Esophagus squamous epithelium (tissue), 5 donors: ENCODE measurements at places on chromosomes 4 and X.

DNA sequence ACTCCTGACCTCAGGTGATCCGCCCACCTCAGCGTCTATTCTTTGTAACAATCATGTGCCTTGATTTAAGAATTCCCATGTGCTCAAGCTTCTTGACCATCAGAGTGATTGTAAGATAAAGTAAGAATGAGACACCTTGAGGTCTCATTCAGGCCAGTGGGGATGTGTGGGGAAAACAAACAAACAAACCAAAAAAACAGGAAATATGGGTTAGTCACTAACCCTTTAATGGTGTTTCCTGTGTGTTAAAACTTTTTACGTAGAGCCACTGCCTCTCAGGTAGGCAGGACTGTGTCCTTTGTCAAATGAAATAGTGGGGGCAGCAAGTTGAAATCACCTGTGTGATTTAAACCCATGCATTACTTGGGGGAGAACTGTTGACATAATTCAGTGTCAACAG lies 91.5 kb upstream of the DHRSX start:
- no peak for DNase-seq

DNA sequence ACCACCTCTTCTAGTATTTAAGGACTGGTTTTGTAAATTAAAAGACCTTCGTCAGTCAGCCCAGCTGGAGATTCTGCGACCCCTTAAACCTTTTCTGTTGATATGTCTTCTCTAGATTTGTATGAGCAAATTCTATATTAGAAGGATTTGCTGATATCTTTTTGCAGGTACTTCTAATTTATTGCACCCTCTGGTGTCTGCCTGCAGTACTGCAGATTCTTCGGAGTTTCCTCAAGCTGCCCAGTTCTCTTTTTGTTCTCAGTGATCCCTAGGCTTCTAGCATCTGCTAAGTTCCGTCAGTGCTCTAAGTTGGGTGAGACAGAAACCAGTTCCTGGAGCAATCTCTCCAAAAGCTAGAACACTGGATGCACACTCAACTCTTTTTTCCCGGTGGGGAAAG lies 545.2 kb downstream of the C4orf33 start:
- DNase-seq = no peak

GRCh38 chr4:10671366-10671765 lies 13.2 kb downstream of the CLNK start:
- DNase-seq = no peak

DNA sequence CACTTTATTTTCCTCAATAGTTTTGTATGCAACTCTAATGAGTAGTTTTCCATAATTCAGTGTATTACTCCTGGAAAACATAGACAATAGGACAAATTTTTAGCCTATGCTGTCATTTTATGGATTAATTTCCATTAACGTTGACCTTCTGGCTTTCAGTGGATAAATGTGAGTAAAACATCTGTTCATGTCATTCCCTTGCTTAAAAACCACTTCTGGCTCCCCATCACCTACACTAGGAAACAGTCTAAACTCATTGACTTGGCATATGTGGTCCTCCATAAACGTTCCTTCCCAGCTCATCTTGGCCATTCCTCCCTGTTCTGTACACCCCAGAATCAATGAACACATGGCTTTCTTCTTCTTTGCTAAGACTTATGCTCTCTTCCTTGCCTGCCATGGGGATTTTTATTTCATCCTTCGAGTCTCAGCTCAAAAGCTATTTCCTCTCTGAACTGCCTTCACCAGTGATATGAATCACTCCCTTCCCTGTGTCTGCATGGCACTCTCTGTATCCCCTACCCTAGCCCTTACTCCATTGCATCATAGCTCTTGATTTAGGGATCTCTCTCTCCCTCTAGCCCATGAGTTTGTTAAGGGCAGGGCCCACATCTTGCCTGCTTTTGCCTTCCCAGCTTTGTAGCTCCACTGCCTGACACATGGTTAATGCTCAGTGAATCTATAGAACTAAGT lies 34.8 kb downstream of the DOCK11 start:
- DNase-seq = no peak

DNA sequence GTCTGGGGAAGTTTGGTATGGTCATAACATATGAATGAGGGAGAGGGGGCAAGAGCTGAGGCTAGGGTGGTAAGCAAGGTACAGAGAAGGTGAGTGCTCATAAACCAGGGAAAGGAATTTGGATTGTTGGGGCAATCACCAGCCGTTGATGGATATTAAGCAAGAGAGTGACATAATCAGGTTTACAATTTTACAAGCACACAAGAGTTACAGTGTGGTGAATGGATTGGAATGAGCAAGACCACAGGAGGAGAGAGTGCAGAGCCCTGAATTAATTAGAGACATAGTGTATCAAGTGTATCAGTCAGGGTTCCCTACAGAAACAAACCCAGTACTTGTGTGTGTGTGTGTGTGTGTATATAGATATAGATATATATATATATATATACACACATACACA lies 18.7 kb upstream of the FMR1NB start:
- DNase-seq = no peak

DNA sequence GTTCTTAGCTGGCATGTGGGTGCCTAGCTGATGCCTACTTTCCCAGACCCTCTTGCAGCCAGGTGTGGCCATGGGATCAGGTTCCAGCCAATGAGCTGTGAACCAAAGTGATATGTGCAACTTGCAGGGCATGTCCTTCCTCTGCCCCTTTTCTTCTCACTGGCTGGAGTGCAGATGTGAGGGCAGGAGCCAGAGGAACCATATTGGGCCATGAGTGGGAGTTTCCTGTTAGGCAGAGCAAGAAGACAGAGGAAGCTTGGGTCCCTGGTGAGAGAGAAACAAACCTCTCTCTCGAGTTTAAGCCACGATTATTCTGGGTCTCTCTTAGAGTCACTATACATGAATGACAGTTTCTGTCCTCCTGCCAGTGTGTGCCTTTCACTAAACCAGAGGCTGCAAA lies 120.4 kb upstream of the STX18 start:
- DNase-seq = no peak

DNA sequence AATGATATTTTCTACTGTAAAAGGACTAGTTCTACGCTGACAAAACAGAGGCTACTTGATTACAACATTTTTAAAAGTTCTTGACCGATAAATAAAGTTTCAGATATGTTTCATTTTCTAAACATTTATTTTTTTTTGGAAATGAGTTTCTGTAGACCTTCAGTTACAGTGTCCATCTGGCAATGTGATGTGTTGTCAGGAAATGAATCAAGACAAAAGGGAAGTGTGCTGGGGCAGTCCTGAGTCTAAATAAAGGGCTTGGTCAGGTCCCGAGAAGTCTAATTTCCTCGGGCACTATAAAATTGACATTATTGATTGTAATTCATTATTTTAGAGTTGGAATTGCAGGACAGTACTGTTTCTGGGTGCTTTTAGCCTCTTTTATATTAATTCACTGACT lies 57.0 kb upstream of the FTHL17 start:
- DNase-seq = no peak

DNA sequence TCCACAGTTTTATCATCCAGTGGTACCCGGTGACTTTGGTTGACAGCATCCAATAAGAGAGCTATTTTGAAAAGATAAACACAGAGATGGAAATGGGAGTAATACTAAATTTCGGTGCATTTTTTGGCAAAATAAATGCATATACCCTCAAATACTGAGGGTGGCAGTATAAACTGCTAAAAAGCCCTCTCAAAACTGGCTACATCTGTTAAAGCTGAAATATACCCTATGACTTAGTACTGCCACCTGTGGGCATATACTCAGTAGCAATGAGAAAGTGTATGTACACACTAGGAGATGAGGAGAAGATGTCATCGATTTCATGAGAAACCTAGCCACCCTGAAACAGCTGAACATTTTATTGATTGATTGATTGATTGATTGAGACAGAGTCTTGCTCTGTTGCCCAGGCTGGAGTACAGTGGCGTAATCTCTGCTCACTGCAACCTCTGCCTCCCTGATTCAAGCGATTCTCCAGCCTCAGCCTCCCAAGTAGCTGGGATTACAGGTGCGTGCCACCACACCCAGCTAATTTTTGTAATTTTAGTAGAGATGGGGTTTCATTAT lies 12.2 kb upstream of the TMEM128 start:
- DNase-seq = no peak

GRCh38 chr4:40843696-40844095 lies 93.9 kb downstream of the NSUN7 start:
- DNase-seq = no peak

DNA sequence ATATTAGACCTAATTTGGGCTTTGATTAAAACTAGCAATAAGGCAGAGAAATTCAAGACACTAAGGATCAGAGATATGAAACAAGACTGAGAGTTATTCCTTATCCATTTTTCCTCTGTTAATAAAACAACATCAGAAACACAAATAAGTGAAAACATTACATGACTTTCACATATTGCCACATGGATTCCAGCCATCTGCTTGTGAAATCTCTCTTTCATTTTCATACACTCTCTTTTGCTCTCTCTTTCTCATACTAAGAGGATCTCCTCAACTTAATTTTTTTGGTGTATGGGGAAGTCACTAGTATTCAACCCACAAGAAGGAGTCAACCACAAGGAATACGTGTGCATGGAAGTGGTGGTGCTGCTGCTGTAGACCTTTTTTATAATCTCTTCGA lies 183.0 kb downstream of the LDB2 start:
- no peak for DNase-seq

DNA sequence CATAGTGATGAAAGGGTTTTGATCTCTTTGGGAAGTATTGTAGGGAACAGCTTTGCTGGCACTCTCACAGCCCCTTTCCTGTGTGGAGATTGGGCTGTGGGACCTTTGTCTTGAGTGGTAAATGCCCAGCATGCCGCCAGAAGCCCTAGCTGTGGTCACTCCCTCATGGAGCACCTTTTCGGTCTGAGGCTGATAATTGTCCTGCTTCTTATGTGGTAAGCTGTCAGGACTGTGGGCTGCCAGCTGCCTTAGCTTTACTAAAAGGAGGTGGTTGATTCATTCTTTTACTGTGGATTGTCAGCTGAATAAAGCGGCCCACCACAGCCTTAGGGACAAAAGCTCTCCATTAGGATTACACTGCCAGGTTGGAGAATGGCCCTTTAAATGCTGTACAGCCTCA lies 7.1 kb downstream of the PASD1 start:
- no peak for DNase-seq

DNA sequence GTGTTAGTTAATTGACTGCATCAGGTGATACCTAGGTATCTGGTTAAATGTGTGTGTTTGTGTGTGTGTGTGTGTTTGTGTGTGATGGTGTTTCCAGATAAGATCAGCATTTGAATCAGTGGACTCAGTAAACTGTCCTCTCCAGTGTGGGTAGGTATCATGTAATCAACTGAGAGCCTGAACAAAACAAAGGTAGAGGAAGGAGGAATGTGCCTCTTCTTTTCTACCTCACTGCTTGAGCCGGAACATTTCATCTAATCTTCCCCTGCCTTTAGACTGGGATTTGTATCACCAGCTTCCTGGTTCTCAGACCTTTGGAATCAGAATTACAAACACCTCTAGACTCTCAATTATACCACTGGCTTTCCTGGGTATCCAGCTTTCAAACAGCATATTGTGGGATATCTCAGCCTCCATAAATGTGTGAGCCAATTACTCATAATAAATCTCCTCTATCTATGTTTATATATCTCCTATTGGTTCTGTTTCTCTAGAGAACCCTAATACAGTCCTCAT lies 120.5 kb downstream of the TBCK start:
- DNase-seq = no peak

- no peak for DNase-seq
Observed at GRCh38 chr4:138222046-138222445, 20.1 kb downstream of the SLC7A11 start.

- no peak for DNase-seq
Observed at GRCh38 chr4:1057403-1057745, 45.9 kb downstream of the FGFRL1 start.

- DNase-seq = no peak
Observed at GRCh38 chr4:141599853-141600252, 36.5 kb upstream of the IL15 start.

GRCh38 chr4:145440292-145441007 lies 41.2 kb upstream of the SMAD1 start:
- no peak for DNase-seq

DNA sequence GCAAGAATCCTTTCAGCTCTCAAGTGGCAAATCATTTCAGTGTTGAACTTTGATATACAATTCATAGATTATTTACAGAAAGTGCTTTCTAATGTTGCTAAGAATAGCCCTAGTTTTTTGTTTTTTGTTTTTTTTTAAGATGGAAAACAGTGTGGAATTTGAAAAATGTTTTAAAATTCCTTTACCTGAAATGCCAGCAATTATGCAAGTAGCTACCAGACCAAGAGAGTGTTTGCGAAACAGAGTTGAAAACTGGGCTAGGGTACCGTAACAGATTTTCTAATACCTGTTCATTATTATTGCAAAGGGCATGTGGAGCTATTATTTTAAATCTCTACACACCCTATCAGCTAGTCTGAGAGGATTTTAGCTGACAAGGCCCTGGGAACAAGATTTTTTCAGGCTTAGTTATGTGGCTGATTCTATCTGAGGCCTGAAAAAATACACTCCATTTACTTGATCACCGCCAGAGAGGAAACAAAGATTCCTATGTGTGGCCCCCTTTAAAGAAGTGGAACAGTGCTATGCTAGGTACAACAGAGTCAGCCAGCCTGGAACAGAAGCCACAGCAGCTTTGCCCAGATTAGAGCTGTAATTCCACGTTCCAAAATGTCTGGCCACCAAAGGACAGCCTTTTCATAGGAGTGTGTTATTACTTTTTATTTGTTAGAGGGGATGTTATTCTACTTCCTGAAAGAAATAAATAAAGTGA lies 46.9 kb upstream of the SLC39A8 start:
- DNase-seq = no peak

GRCh38 chr4:71648923-71649322 lies 135.0 kb downstream of the GC start:
- no peak for DNase-seq

GRCh38 chr4:89283226-89284009 lies 24.2 kb downstream of the GPRIN3 start:
- no peak for DNase-seq

DNA sequence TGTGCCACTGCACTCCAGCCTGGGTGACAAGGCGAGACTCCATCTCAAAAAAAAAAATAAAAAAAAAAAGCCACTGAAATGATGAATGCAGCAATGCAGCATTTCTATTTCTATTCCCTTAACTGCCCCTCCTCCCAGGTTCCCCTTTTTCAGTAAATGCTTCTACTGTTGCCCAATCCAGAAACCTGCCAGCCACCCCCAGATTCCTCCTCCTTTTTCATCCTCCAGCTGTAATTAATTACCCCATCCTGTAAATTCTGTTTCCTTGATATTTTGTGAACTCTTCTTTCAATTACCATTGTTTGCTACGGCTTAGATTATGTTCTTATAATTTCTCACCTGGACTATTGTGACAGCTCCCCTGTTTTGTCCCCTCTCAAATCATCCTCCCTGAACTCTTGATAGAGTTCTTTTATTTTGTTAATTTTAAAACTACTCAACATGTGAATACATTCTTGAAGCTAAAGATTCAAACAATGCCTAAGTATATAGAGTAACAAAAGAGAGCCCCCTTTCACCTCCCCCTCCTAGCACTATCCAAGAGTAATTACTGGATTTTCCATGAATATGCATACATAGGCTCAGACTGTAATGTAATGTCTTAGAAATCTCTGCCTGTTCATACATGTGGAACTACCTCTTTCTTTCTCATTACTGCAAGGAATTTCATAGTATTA lies 140.6 kb upstream of the GPC4 start:
- DNase-seq = no peak
